A549 treated with Hydrocortisone at 1 μM for 4 hours (cell line): ENCODE measurements at places on chromosomes 11 and 22. TPM values are rescaled to one million over a fixed set of nuclear protein-coding genes. Genes with fewer than 3 reads are reported as not detected.

The DAGLA gene
- 5.7 to 6.8 TPM (median 6.6 TPM) in 5 replicates for total RNA-seq

The OR5P2 gene
- total RNA-seq = not detected in 5 replicates

The CCDC73 gene
- 0.03 to 0.07 TPM in 2 of 5 replicates, not detected in the others for total RNA-seq

The HORMAD2 gene
- total RNA-seq = not detected in 5 replicates

The DDI1 gene
- total RNA-seq = not detected in 5 replicates

The OR8G5 gene
- not detected in 5 replicates for total RNA-seq
